Pancreas (tissue), 10 donors: ENCODE measurements at places on chromosomes 16 and 17. TPM values are rescaled to one million over a fixed set of nuclear protein-coding genes. Genes with fewer than 3 reads are reported as not detected.

The RGS11 gene
- 8.0 TPM for total RNA-seq

- DNase-seq: no peak
- no peaks in the 10 kb centered on the region for H3K4me1 ChIP-seq
- H3K27me3 ChIP-seq: no peaks in the 10 kb centered on the region
- no peaks in the 10 kb centered on the region for H3K36me3 ChIP-seq
- no peak overlapping the region for H3K27ac ChIP-seq
Measured at GRCh38 chr17:41718287-41718645, 6.1 kb downstream of the GAST start.

- no peak for DNase-seq
- H3K36me3 ChIP-seq: no peaks in the 10 kb centered on the region
- no peak overlapping the region for H3K27ac ChIP-seq
- H3K27me3 ChIP-seq: no peaks in the 10 kb centered on the region
- no peak overlapping the region for H3K4me3 ChIP-seq
- no peaks in the 10 kb centered on the region for H3K4me1 ChIP-seq
Measured at GRCh38 chr16:4550591-4550990, 5.5 kb upstream of the C16orf96 start.

The DRG2 gene
- total RNA-seq: 15.2 TPM

GRCh38 chr16:11159282-11159681 is 96.7 kb downstream of the SOCS1 start:
- H3K27me3 ChIP-seq: no peaks in the 10 kb centered on the region
- DNase-seq: no peak
- no peaks in the 10 kb centered on the region for H3K4me1 ChIP-seq

- H3K36me3 ChIP-seq: peaks cover 5% of the 10 kb centered on the region
- H3K4me3 ChIP-seq: peak overlapping the region; percentile 89
- H3K27ac ChIP-seq: peak overlapping the region; percentile 100
- H3K4me1 ChIP-seq: peaks cover 6% of the 10 kb centered on the region
Measured at GRCh38 chr17:38798614-38799500, 499 bp downstream of the PIP4K2B start.
